ENCODE measurements at places on chromosomes 4 and X.

DNA sequence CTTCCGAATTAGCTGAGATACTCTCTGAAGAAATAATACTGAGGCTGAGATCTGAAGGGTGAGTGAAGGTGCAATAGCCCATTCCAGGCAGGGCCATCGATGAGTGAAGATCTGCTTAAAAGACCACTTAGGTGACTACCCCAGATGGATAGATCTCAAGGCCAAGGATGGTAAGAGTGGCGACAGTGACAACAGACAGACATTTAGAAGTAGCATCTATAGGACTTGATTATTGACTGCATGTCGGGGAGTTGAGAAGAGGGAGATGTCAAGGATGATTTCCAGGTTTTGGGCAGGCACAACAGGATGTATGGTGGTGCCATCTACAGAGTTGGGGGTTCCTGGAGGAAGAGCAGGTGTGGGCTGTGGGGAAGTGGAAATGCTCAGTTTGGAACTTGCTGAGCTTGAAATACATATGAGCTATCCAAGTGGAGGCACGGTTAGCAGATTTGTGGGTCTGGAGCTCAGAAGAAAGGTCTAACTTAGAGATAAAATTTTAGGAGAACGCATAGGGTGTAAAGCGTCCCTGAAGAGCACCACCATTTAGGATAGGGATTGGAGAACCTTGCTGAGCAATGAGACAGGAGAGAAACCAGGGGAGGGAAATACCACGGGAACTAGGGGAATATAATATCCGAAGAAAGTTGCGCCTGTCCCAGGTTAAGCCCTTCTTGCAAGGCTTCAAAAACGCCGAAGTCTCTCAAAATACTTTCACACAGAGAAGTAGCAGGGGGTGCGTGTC lies 688 bp downstream of the UFSP2 start:
- peak; percentile 53 for DNase-seq

DNA sequence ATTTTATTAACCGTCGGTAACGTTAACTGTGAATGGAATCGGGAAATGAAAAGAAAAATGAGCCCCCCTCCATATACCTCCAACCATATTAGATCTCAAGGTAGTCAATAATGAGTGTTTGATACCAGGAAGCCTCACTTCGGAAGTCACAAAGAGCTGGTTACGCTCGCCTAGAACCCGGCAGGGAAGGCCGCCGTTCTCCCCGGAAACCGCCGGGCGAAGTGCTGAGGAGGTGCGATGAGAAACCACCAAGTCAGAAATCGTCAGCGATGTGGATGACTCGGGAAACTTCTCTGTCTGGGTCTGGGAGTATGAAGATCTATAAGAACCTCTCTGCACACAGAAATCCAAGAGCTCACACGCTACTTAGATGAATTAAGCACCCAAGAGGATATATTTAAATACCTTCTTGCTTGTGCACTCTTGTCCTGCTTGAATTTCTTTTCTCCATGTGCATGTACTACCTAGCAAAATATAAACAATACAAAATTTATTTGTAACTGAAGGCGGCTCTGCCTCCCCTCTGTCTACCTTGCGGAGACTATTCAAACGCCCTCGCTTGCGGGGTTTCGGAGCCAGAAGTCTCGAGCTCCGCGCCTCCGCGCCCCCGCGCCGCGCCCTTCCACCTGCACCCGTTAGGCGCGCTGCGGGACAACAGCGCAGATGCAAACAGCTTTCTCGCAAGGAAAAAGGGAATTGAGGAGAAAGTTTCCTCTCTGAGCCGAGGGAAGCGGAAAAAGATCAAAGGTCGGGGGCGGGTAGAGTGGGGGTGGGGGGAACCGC lies 17.8 kb downstream of the NKX6-1 start:
- DNase-seq = no peak

DNA sequence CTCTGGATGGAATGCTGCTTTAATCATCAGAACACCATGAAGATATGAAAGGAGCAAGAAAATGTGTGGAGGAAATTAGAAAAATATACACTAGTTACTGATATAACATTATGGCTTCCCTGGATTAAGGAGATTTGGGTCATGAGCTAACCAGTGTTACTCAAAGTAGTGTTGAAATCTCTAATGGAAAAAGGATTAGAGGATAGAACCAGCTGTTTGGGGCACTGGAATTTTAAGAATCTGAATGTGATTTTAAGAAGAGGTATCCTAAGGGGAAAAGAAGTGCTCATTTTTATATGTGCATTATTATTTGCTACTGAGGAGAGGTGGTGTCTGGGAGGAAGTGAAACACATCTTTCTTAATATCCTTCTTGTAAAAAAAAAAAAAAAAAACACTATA lies 164.1 kb upstream of the PPARGC1A start:
- DNase-seq = no peak

- no peak for DNase-seq
Observed at GRCh38 chr4:147610686-147611085, 6.5 kb upstream of the TMEM184C start.

GRCh38 chrX:108186811-108187210 lies 95.2 kb downstream of the ATG4A start:
- DNase-seq = no peak

GRCh38 chr4:130214268-130214667 lies 1118.3 kb downstream of the C4orf33 start:
- no peak for DNase-seq
